ENCODE measurements at places on chromosomes 6 and 20.
A peak's percentile ranks its signal among the peaks of the same experiment; 100 is the strongest.

GRCh38 chr20:52532674-52533073 lies 341.1 kb upstream of the ZFP64 start:
- DNase-seq, result no peak

DNA sequence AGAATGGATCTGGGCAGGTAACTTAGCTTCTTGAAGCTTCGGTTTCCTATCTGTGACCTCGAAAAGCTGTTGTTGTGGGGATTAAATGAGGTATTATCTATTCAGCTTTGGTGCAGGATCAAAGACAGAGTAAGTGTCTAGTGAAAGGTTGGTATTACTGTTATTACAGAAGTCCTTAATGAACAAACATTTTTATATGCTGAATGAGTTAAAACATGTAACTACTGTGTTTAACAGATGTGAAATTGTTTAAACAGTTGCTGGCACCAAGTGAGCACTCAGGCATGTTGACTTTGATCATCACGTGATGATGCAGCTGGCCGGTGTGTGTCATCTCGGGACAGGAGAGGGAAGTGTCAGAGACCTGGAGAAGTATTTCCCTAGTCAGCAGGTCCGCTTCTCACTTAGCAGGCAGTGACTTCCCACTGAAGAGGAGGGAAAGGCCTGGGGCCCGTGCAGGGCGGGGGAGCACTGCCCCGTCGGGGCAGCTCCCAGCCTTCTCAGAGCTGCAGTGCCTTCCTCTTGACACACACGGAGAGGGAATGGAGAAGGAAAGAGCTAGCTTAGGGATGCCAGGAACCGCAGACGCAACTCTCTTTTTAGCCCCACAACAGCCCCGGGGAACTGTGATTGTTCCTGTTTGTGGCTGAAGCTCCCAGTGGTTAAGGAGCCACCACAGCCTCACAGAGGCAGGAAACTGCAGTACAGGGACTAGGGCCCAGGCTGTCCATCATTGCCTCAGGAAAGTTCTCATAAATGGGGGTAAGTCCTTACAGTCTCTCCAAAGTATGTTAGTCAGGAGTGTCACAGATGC lies 18.0 kb downstream of the TUBB2A start:
- peak; percentile 70 for DNase-seq

GRCh38 chr20:2458919-2459499 lies 11.6 kb downstream of the SNRPB start:
- DNase-seq, result no peak

GRCh38 chr6:15063253-15063853 lies 182.5 kb upstream of the JARID2 start:
- DNase-seq, result peak; percentile 89

- DNase-seq, result peak; percentile 15
Measured at GRCh38 chr20:4569092-4569491, 152.6 kb upstream of the PRND start.

GRCh38 chr6:21742238-21742660 lies 148.7 kb downstream of the SOX4 start:
- no peak for DNase-seq

- peak; percentile 96 for DNase-seq
Measured at GRCh38 chr6:169851641-169852503, 100.5 kb downstream of the ERMARD start.

- DNase-seq, result no peak
Measured at GRCh38 chr6:44663860-44664634, 276.5 kb downstream of the CDC5L start.

GRCh38 chr6:11322252-11322885 lies 89.9 kb upstream of the NEDD9 start:
- peak; percentile 25 for DNase-seq

DNA sequence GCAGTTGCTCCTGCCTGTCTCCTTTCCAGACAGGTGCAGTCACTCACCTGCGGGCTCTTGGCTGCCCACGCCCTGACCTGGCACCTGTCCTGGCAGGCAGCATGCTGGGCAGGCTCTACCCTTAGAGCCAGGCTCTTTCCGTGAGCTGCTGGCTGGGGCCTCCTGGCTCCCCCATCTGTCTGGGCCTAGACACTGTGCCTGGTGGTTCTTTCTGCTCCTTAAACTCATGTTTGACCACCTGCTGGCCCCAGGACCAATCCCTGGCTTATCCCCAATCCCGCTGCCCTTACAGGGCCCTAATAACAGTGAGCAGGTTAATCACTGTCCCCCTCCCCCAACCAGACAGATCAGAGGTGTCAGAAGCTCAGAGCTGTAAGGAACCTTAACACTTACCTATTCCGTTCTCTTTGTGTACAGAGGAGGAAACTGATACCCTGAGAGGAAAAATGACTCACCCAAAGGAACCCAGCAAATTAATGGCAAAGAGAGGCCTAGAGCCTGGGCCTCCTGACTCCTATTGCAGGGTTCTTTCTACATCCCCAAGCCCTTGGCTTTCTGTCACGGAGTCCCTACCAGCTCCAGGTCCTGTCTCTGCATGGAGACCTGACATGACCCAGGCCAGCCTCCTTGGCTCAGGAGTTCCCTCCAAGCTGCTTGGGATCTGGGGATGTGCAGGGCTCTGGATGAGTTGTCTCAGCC lies 54.7 kb downstream of the RAB44 start:
- DNase-seq, result no peak

GRCh38 chr6:27406085-27406484 lies 17.5 kb downstream of the ZNF391 start:
- no peak for DNase-seq

GRCh38 chr6:41161380-41161779 lies 1.5 kb downstream of the TREM2 start:
- no peak for DNase-seq
